ENCODE measurements at places on chromosomes 12 and 14.

GRCh38 chr14:32319368-32320049 lies 9.6 kb upstream of the AKAP6 start:
- DNase-seq: peak; percentile 40

- DNase-seq: no peak
Measured at GRCh38 chr14:29390081-29390832, 537.4 kb downstream of the PRKD1 start.

- DNase-seq: peak; percentile 75
Measured at GRCh38 chr12:122067966-122068365, 10.6 kb upstream of the MLXIP start.

DNA sequence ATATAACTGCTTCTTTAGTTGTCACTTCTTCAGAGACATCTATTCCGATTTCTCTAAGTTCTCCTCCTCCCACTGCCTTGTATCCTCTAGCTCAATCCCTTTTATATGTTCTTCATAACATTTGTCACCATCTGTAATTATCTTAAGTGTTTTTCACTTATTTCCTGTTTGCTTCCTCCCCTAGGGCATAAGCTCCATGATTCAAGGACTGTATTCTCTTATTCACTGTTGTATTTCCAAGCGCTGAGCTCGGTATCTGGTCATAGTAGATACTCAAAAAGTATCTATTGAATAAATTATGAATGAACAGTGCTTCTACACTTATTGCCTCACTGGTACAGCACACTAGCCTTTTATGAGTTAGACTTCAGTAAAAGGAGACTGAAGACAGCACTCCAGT lies 109.0 kb upstream of the TMPO start:
- no peak for DNase-seq

DNA sequence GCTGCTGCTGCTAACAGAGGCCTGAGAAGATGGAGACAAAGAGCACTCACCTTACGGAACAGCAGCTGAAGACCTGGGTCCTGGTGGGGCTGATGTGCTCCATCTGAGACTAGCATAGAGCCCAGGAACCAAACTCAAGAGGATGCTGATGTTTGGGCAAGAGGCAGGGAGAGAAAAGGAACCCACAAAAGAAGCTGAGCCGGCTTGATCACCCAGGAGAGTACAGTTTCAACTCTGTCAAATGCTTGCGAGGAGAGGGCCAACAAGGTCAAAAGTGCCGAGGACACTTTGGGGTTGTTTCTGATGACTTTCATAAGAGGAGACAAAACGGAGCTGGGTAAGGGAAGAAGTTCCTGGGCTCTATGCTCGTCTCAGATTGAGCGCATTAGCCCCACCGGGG lies 17.3 kb upstream of the NT5DC3 start:
- DNase-seq: no peak

DNA sequence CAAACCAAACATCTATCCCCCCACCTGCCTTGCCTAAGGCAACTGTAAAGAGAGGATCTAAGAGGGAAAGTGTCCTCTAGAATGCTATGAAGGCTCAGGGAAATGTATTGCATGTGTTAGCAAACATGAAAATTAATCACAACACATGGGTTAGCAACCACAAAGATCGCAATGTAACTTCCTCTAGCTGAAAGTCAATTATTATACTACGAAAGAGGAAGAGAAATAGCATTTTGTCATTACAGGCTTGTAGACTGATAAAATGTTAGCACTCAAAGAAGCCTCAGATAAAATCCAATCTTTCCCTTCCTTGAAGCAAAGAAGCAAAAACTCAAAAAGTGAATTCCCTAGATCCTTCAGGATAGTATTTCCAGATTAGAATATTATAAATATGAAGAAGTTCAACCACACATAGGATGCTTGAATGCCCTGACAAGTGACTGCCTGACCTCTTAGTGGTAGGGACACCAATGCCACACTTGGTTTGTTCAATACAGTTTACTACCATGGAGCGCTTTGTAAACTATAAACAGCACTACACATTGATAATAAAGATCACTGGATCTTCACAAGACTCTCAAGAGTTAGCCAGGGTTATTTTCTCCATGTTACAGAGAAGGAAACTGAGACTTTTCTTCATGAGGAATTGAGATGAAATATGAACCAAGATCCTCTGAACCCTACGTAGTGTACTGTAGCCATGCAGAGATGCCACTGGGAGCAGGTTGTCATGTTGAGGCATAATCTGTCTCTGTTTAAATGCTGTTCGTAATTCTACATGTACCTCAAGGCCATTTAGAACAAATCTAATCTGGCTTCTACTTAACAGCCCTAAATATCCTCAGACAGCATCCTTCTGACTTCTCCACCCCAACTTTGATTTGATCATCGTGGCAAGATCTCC lies 100.7 kb downstream of the ITPR2 start:
- DNase-seq: no peak

GRCh38 chr14:74915426-74915825 lies 7.6 kb downstream of the RPS6KL1 start:
- DNase-seq: no peak

GRCh38 chr14:68651075-68651474 lies 141.8 kb downstream of the ZFP36L1 start:
- no peak for DNase-seq

DNA sequence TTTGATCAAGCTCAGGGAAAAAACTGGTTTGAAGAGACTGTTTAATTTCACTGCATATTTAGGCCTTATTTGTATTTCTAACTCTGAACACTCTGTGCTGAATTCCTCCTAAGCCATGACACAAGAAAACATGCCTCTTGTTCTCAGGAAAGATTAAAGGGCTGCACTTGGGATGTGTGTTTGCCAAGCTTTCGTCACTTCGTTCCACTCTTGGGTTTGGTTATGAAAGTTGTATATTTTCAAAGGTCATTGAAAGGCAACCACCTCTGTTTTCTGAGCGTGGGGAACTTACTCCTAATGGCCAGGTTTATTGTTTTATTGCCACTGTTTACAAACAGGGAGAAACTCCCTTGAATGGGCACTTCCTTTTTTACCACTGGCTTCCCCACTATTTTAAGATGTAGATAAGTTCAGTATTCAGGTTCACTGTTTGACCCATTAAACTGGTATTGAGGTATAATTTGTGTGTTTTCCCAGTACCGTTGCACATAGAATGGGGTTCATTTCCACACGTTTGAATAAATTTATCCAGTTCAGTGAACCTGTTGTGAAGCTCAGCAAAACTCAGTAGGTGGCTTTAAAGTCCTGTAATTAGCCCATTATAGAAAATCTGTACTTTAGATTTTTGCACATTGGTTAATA lies 65.3 kb downstream of the NKX2-1 start:
- no peak for DNase-seq

GRCh38 chr12:1662761-1663439 lies 28.0 kb upstream of the ADIPOR2 start:
- peak; percentile 71 for DNase-seq

- no peak for DNase-seq
Measured at GRCh38 chr12:43286986-43287385, 265.0 kb downstream of the ADAMTS20 start.

DNA sequence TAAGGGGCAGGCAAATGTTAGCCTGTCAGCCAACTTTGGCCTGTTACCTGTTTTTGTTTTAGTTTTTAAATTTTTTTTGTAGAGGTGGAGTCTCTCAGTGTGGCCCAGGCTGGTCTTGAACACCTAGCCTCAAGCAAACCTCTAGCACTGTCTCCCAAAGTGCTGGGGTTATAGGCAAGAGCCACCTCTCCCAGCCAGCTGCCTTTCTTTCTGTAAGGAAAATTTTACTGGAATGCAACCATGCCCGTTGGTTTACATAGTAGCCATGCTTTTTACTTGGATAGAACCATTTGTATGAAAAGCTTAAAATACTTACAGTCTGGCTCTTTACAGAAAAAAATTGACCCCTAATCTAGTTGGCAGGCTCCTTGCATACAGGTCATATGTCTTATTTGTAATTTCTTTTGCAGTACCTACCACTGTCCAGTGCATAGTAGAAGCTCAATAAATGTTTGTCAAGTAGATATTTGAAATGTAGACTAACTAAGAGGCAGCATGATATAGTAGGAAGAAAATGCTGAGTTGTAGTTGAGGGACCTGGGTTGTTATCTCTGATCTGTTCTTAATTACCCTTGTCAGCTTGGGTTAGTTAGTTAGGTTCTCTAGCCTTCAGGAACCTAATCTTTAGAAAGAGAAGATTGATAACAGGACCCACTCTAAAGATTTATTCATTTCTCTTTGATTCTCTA lies 4.7 kb downstream of the MDM2 start:
- DNase-seq: no peak

- no peak for DNase-seq
Measured at GRCh38 chr12:79140711-79141110, 276.1 kb downstream of the SYT1 start.

DNA sequence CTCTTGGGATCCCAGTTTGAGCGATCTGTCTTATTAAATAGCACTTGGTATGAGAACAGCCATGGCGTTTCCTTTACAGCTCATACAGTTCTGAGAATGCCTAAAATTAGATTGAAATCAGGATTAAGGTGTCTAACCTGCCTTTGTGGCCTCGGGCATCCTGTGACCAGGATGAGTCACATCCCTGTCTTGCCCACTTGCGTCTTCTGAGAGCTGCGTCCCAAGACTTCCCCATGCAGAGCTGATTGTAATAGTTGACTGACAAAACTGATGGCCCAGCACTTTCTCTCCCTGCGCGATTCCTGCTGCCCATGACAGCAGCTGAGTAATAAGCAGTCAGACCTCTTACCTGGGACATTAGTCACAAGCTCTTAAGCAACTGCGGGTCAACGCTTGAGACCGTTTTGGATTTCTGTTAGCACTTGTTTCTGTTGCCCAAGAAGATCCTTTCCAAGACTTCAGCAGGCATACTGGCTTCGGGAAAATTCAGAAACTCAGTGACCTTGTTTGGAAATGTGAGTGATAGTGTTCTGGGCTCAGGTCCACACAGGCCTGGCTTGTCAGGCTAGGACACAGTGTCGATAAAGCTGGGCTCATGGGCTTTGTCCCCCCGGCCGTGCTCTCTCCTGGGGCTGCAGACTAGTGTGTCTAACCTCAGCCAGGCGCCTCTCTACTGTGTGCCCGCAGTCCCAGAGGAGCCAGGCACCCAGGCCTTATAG lies 169.9 kb upstream of the HIF1A start:
- peak; percentile 91 for DNase-seq

DNA sequence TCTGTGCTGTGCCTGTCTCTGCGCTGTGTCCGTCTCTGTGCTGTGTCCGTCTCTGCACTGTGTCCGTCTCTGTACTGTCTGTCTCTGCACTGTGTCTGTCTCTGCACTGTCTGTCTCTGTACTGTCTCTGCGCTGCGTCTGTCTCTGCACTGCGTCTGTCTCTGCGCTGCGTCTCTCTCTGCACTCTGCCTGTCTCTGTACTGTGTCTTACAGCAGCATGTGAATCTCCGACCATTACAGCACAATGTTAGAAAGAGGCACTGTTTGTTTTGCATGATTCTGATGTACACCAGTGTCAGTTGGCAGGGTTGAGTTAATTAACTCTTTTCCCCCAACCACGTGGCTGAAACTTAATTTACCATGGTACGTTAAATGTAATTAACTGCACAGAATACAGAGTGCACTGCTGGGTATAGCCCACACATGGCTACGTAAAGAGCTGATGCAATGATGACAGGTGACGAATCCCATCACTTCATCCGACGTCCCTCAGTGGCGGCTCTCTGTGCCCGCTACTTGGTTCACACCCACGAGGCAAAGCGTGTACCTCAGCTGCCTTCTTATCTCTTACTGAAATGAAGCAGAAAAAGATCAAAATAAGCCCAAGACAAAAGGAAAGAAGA lies 127.7 kb upstream of the SFSWAP start:
- no peak for DNase-seq

GRCh38 chr14:59707778-59708561 lies 131.4 kb upstream of the CCDC175 start:
- no peak for DNase-seq

GRCh38 chr12:25119020-25119419 lies 75.9 kb downstream of the DNAI7 start:
- DNase-seq: no peak

GRCh38 chr12:56124133-56124532 lies 3.9 kb upstream of the ESYT1 start:
- DNase-seq: no peak

- DNase-seq: peak; percentile 73
Measured at GRCh38 chr12:52050116-52050757, 1.0 kb upstream of the NR4A1 start.

- no peak for DNase-seq
Measured at GRCh38 chr12:124248941-124249825, 45.7 kb upstream of the RFLNA start.

- DNase-seq: no peak
Measured at GRCh38 chr12:130831876-130832405, 7.1 kb downstream of the STX2 start.

- DNase-seq: no peak
Measured at GRCh38 chr12:116360579-116361413, 83.3 kb upstream of the MED13L start.

GRCh38 chr12:94730847-94731246 lies 80.5 kb upstream of the TMCC3 start:
- no peak for DNase-seq

DNA sequence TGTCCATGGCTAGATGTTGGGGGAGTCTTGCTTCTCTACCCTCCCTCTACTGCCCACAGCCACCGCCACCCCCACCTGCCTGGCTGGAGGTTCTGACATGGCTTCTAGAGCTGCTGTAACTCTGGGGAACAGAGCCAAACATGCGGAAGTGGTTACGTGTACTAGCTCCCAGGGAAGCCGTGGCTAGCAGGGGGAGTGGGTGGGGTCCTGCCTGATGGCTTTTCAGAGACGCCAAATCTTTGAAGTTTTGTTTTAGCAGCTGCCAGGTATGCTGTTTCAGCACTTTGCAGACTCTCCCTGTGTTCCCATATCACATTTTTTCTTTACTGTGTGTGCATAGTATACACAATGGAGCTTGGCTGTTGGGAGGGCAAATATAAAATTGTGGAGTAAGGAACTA lies 150.3 kb downstream of the TGFB3 start:
- DNase-seq: no peak

GRCh38 chr12:41339784-41340183 lies 151.7 kb downstream of the PDZRN4 start:
- DNase-seq: no peak

DNA sequence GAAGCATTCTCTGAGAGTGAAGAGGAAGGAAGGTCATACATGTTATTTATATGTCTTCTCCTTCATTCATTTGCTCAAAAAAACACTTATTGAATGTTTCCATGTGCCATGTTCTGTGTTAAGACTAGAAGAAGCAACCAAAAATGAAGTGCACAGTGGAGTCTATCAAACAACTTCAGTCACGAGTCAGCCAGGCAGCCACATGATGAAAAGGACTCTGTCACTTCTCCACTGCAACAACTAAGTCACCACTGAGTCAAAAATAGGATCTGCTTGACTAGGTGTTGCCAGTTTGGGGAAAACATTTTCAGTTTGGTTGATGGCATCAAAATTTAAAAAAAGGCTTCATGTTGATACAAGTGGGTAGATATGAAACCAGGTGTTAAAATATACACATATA lies 142.5 kb downstream of the PDE3A start:
- no peak for DNase-seq

- DNase-seq: no peak
Measured at GRCh38 chr14:25488961-25489360, 439.0 kb upstream of the STXBP6 start.

- DNase-seq: no peak
Measured at GRCh38 chr14:59292028-59292427, 103.6 kb downstream of the DAAM1 start.
